ENCODE measurements at places on chromosomes 1 and 21.

- no peak for DNase-seq
Observed at GRCh38 chr21:37204580-37204979, 62.6 kb downstream of the VPS26C start.

- no peak for DNase-seq
Observed at GRCh38 chr21:44780137-44780502, 21.5 kb downstream of the UBE2G2 start.

DNA sequence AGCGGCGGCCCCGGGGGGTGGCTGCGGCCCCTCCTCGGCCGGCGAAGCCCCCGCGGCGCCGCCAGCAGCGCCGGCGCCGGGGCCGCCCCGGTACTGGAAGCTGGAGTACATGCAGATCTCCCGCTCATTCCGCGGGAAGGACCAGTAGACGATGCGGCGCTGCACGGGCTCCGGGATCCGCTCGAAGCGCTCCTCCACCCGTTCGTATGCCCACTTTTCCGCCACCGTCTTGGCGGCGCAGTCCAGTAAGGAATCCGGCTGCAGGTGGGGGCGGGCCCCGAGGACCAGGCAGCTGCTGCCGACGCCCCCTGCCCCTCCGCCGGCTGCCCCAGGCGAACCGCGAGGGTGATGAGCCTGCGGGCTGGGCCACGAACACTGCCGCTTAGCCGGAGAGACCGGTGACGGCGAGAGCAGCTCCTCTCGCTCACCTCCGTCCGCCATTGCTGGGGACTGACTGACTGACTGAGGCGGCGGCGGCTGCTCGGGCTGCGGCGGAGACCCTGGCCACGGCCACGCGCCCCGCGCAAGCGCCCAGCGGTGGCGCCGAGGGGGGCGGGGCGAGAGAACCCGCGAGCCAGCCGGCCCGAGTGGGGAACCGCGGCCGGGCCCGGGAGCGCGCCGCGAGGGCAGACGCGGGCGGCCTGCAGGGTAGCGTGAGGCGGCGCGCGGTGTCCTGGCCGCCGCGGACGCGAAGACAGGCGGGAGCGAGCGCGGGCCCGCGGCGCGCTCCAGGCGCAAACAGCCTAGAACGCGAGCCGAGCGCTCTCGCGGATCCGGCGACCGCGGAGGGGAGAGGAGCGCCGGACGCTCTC is at the start of gene ZSWIM5:
TSS of gene ZSWIM5 (minus strand) at position 696 of the 812 bp plus-strand sequence. CDS start at position 441, 255 bp downstream.
- peak; percentile 71 for DNase-seq

DNA sequence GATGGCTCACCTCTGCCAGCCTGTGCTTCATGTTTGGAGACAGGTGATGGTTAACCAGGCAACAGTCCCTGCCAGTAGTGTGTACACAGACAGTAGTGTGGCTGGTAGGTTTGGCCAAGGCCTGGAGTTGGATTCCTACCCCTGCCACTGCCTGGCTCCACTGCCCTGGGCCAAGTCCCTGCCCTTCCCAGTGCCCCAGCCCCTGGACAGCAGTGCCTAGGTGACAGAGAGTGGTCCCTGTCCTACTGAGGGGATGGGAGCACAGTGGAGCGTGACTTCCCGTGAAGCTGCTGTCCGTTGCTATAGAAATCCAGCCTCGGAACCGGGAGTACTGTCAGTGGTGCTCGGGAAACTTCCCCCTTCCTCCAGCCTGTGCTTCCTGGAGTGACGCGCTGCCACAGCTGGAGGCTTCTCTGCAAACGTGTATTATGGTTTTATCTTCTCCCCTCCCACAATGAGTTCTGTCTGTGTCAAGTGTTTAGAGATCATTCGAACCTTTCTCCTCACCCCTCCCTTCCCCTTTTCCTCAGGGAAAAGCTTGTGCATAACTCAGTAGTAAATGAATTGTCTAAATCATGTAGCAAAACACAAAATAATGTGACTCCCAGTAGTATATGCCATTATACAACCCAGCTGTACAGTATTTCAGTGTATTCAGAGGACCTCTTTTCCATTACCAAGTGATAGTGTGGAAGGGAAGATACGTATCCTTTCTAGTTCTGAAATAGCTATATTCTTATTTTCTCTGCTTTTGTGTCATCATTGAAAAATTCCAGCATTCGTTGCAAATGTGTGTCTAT is 73.4 kb downstream of the GALNT2 start:
- DNase-seq: peak; percentile 67

DNA sequence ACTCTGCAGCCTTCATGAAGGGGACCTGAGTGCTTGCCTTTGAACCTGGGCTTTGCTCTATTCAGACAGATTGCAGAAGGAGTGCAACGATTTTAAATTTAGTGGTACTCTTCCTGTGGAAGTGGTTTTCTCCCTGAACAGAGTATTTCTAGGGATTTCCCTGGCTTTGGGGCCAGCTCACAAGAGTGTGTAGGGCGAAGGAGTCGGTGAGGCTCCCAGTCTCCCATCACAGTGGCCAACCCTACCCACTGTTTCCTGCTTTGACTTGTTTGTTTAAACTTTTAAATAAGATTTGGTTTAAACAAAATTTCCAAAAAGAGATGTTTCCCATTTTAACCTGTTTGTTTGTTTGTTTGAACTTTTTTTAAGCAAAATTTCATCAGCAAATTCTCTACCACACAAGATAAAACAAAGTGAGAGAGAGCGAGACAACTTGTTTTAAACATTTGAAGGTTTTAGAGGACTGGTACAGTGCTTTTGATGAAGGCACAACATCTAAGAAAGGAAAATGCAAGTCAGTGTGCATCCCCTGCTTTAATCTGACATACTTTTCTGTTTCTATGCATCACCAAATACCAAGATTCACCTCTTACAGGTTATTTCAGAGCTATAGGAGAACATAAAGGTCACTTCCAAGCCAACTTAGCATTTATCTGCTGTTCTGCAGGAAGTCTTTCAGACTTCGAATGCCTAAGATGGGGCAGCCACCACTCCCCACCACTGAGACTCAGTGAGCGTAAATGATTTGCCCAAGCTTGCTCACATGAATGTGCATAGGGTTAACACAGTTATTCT is 6.6 kb downstream of the SELP start:
- DNase-seq: no peak

GRCh38 chr1:188641566-188642211 is 1812.9 kb downstream of the PLA2G4A start:
- no peak for DNase-seq

DNA sequence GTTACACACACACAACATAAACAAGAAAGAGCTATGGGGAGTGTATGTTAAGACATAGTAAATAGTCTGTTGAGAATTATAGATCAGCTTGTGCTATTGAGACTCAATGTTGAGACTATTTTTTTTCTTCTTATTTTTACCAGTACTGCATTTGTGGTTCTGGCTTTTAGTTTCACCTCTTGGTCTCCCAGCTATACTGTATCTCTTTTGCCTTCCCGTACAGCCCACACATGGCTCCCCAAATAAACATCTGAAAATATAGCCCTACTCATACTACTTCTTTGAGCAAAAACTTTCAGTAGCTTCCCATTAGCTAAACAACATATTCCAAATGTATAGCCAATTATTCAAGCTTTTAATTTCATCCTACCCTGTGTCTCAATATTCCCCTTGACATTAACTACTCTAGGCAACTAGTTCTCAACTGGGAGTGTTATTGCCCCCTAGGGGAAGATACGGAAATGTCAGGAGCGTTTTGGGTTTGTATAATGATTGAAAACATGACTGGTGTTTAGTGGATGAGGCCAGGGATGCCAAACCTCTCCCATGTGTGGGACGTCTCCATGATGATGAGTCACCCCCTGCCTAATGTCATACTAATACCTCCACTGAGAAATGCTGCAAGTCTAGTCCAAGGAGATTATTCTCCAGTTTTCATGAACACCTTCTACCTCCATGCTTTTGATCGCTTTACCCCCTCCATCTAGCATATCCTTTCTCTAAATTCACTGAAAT is 6.8 kb downstream of the RPE65 start:
- DNase-seq: peak; percentile 7

All from transverse colon (tissue), 4 donors.